ENCODE measurements at places on chromosomes 1 and 21.

- no peak for DNase-seq
These were observed 115.0 kb upstream of the TMPRSS2 start for GRCh38 chr21:41622831-41623548.

DNA sequence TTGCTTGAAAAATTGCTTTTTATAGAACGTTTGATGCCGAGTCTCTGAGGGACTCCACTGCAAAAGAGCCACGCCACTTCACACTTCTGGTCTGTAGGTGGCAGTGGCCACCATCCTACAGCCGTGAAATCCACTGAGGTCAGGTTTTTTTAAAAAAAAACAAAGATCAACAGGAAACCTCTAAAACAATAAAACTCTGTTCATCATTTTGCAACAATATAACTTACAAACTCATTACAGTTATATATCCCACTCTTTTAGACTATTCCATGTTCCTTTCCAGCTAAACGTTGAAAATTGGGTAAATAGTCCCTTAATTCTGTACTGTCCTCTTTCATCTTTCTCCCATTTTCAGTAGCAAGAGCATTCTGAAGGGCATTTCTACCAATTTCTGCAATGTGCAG lies 64.6 kb upstream of the FMN2 start:
- DNase-seq = peak; percentile 29

- DNase-seq = no peak
These were observed 89.4 kb downstream of the SDCCAG8 start for GRCh38 chr1:243345205-243345604.

GRCh38 chr1:85463731-85464496 lies 1.0 kb downstream of the DDAH1 start:
- DNase-seq = no peak

- peak; percentile 57 for DNase-seq
These were observed 215.5 kb downstream of the KCNJ6 start for GRCh38 chr21:37700641-37701202.

- no peak for DNase-seq
These were observed 394.3 kb downstream of the TGFB2 start for GRCh38 chr1:218739426-218739825.

GRCh38 chr1:227357171-227357926 lies 39.1 kb upstream of the CDC42BPA start:
- DNase-seq = peak; percentile 83

DNA sequence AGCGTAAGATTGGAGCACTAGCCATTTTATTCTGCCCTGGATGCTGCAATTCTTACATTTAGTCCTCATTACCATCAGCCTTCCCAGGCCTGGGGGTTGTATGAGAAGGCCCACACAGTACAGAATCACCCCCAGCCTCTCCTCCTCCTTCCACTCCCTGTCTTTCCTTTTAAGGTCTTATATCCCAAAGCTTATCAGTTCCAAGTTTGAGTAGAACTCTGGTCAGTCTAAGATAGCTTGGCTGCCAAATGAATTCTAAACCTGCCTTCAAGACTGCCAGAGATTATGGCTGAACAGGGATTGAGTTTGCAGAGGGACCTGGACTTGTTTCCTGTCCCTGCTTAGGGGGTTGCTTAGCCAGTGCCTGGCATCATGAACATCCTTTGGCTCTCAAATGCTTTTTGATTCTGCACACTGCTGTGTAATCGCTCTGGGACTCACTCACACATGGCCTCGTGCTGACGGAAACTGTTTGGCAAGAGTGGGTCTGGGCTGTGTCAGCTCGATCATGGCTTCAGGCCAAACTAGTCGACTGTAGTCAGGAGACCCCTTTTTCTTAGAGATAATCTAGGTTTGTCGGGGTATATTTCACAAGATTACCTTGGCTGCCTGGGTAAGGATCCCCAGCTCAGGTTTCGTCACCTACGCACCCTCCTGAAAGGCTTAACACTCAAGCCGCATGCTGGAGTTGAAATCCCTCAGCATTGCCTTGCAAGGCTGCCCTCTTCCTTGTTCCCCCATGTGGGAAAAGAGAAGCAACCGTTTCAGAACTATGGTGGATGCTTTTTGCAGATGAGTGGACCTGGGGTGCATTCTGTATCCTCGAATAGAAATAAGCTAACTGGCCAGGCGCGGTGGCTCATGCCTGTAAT lies 252.6 kb downstream of the NFIA start:
- no peak for DNase-seq

- DNase-seq = peak; percentile 62
These were observed 46.2 kb upstream of the BCL9 start for GRCh38 chr1:147494998-147495580.

GRCh38 chr1:186848509-186849130 lies 19.9 kb downstream of the PLA2G4A start:
- DNase-seq = no peak

- DNase-seq = no peak
These were observed 16.6 kb upstream of the EYA3 start for GRCh38 chr1:28104866-28105467.

- no peak for DNase-seq
These were observed 127.1 kb downstream of the PPIAL4G start for GRCh38 chr1:148355976-148356375.

DNA sequence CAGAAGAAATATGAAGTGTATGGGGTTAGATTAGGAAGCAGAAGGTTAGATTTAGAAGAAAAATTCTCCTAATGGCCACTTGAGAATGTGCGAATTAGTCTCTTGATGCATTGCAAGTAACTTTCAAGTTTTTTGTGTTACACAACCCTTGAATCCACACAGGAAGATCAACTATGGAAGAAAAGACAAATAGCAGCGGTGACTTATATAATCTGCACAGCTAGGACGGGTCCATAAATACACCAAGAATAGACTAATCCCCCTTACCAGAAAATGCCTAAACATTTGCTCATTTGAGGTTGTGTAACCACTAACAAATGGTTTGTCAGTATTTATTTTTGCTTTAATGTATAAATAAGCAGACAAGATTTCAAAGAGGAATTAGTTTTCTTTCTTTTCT lies 182.6 kb downstream of the TGFB2 start:
- no peak for DNase-seq

DNA sequence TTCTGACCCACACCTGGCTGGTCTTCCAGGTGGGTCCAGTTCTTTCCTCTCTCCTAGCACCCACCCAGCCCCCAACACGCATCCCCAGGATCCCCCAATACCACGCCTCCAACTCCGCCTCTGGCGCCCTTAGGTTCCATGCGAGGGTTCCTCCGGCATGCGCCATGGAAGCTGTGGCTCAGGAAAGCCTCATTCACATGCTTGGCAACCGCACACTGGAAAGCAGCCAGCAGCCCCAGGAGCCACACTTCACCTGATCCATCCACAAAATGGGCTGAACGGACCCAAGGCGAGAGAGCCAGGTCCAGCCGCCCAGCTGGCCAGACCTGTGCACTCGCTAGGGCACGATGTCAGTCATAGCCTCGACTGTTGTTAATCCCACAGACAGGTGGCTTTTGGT lies 161.2 kb downstream of the PSMG1 start:
- DNase-seq = no peak

DNA sequence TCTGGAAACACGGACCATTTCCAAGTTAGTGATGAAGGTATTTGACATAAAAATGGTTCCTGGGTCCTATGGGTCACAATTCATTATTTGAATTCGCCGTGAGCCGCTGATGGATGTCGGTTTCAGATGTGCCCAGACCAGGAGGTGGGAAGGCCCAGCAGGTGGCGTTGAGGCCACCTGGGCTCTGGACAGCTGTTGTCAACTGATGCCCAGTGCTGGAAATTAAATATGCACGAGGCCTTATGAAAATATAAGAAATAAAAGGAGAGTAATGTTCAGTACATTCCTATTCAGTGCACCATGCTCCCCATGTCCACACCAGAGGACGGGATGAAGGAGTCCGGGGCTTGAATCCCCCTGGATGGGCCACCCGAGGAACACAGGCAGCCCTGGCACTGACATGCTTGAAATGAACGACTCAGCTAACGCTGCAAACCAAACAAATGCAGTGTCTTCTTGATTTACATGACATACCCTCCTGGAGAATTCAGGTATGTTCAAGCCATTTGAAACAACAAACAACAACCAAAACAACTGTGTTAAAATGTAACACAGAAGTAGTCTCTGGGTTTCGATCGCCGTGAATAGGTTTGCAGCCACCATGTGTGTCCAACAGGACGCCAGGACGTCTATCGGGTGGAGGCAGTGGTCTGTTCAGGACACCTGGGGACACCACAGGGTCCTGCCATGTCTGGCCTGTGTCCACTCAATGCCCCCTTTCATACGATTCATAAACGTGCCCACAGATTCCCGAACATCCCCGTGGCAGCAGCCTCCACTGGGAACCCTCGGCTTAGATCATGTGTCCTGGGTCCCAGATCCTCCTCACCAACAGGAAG lies 6.1 kb downstream of the TFF3 start:
- DNase-seq = no peak

GRCh38 chr1:195867638-195868037 lies 740.6 kb downstream of the KCNT2 start:
- no peak for DNase-seq

GRCh38 chr1:11412141-11412540 lies 66.8 kb upstream of the DISP3 start:
- no peak for DNase-seq

DNA sequence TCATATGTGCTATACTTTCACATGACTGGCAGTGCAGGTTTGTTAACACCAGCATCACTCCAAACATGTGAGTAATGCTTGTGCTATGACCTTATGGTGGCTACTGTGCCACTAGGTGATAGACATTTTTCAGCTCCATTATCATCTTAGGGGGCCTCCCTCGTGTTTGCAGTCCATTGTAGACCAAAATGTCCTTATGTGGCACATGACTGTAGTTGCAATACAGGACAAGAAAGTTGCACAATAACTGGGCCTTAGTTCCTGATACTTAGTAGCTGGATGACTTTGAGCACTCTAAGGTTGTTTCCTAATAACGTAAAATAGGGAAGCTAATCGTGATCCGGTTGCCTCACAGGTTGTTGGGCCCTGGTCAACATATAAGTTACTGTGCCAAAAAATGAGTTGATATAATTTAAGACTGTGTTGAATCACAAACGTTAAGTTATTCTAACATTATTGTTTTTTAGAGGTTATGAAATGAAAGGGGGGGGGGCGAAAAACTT lies 511 bp upstream of the SNX27 start:
- no peak for DNase-seq

DNA sequence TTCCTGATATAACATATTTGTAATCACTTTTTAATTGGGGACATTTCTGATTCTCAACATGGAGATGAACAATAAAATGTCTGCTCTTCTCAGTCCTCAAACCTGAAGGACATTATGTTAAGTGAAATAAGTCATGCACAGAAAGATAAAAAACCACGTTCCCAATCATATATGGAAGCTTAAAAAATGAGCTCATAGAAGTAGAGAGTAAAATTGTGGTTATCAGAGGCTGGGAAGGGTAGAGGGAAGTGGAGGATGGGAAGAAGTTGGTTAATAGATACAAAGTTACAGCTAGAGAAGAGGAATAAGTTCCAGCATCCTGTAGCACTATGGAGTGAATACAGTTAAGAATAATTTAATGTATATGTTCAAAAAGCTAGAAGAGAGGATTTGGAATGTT lies 1.5 kb upstream of the CD48 start:
- no peak for DNase-seq

DNA sequence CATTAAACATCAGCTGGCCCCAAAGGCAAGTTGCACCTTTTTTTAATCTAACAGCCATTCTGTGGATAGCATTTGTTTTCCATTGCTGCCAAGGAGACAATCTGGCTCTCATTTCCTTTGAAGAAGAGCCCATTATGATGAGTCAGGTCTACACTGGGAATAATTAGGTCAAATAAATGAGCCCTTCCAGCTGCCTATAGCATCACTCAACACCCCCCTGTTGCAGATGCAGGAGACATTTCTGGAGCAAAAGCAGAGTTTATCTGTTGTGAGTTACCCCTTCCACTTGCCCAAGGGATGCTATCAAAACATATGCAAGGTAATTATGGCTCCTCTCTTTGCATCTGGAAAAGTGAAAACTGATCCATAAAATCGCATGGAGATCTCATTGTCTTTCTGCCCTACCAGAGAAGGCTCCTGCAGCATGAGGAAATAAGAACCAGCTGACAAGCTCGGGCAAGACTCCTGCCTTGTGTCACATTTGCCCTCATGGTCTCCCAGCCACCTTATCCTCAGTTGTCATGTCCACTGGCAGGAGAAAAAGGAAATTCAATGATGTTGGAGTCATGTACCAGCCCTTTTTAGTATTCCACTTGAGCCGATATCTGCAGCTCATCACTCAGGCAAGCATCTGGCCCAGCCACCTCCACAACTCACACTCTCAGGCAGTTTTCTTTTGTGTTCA lies 135.9 kb downstream of the SLC30A10 start:
- no peak for DNase-seq

GRCh38 chr1:153752571-153753195 lies 22.5 kb upstream of the SLC27A3 start:
- DNase-seq = no peak

DNA sequence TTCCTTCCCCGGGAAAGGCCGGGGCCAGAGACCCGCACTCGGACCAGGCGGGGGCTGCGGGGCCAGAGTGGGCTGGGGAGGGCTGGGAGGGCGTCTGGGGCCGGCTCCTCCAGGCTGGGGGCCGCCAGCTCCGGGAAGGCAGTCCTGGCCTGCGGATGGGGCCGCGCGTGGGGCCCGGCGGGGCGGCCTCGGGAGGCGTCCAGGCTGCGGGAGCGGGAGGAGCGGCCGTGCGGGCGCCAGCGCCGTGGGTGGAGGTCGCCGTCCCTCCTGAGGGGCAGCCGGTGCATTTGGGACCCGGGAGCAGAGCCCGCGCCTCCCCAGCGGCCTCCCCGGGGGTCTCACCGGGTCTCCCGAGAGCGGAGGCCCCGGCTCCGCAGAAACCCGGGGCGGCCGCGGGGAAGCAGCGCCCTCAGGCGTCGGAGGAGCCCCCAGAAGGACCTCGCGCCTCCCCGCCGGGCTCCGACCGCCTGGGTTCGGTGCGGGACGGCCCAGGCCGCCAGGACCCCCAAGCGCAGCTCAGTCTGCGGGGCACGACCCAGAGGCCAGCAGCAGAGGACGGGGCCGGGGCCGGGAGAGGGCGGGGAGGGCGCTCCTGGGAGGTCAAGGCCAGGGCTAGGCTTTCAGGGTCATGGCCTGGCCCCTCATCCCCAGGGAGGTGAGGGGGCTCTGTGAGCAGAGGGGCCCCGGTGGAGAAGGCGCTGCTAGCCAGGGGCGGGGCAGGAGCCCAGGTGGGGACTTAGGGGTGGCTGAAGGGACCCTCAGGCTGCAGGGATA lies 7.2 kb upstream of the SLX9 start:
- DNase-seq = no peak

- no peak for DNase-seq
These were observed 7.5 kb upstream of the YBX1 start for GRCh38 chr1:42674682-42675081.

DNA sequence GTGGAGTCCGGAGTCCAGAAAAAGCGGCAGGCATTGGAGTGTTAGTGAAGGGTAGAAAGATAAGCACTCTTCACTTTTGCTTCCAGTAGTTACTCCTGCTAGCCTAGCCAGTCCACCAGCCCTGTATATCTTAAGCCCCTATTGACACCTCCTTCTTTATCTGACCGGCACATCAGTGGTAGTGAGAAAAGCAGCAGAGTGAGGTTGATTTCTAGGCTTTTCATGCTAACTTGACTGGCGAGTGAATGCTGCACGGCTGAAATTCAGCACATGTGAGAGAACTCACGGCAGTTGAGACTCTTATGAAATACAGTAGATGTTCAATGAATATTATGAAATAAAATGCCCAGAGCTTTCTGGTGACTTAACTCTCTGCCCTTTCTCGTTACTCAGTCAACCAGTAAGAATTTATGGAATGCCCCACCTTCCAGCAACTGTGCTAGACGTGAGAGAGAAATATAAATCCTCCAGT lies 128.2 kb downstream of the CACHD1 start:
- no peak for DNase-seq
